ENCODE measurements at places on chromosomes 4 and X.

- DNase-seq = no peak
These were observed 13.3 kb downstream of the ALB start for GRCh38 chr4:73417342-73417741.

DNA sequence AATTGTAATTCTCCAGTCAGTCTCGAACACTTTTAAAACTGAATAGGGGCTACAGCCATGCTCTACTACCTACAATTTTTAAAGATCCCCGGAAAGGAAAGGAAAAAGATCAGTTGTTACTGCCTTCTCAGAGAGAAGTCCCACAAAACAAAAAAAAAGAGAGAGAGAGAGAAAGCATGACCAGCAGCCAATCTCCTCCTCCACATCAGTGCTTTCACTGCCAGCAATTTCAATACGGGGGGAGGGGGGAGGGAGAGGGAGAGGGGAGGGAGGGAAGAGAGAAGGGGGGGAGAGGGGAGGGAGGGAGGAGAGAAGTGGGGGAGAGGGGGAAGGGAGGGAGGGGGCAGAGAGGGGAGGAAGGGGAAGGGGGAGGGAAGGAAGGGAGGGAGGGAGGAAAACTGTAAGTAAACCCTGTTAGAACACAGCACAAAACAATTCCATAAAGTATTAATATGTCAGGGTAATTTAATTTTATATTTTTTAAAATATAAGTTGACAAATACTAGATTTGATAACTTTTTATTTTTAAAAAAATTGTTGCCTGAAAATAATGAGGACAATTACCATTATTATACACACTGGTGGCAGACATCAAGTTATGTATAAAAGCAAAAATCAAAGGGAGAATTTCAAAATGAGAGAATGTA, 108.0 kb downstream of the LRBA start:
- DNase-seq = no peak

- DNase-seq = no peak
These were observed 40.0 kb downstream of the PROM1 start for GRCh38 chr4:16043642-16044498.

- no peak for DNase-seq
These were observed 311.4 kb upstream of the NDST4 start for GRCh38 chr4:115424852-115425251.

GRCh38 chrX:42748067-42748850, 29.7 kb downstream of the PPP1R2C start:
- no peak for DNase-seq

DNA sequence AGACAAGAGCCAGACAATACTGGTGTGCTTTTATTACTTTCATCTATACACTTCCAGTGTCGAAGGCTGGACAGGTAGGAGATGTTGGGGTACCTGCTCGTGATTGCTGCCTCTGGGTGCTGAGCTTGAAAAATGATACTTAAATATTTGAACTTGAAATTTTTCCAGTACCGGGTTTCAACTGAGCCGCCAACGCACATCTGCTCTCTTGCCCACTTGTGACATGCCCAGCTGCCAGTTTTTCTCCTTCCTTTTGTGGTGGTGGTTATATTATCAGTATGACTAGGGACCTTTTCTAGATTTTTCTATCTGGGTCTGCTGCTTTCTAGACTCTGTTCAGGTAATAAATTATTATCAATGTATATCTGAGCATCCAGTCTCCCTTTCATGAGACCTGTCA, 3.4 kb downstream of the OGT start:
- no peak for DNase-seq

DNA sequence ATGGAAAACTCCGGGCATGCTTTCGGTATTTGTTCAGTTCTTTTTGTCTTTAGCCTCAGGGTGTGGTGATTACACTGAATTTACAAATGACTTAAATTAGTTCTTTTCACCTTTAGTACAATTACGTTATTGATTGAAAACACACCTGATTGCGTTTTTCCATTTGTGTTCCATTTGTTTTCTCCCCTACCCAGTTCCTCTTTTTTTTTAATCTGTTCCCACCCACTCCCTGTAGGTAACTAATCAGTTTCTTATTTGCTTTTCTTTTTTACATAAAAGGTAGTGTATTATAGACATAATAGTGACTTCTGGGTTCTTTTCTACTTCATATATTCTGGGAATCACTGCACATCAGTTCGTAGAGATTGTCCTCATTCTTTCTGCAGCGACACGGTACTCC, 53.4 kb downstream of the TNIP2 start:
- no peak for DNase-seq

DNA sequence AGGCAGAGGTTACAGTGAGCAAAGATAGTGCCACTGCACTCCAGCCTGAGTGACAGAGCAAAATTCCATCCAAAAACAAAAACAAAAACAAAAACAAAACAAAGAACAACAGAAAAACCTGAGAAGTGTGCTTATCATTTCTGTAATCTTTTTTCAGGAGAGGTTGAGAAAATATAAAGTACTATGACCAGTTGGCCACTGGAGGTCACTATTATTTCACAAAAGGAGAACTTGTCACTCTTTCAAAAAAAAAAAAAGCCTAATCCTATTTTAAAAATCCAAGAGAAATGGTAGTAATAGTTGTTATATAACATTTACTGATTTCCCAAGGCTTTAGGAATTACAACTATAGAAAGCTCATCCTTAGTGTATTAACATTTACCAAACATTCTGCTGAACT, 24.9 kb upstream of the RNF150 start:
- DNase-seq = no peak

- DNase-seq = no peak
These were observed 27.7 kb upstream of the CXCL3 start for GRCh38 chr4:74066232-74066631.

DNA sequence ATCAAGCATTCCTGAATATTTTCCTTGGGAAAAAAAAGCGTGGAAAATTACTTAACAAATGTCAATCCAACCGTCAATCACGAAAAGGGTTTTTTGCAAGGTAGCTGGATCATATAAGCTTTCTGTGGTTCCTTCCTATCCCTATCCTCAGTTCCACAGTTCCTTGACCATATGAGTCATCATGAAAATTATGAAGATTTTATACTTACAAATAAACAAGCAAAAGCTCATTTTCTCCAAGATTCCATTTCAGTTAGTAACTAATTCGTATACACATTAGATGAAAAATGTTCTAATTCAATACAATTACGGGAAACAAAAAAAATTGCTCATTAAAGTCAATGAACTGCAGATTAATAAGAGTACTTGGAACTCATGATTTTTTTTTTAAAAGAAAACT, 228.8 kb downstream of the NSUN7 start:
- DNase-seq = no peak

DNA sequence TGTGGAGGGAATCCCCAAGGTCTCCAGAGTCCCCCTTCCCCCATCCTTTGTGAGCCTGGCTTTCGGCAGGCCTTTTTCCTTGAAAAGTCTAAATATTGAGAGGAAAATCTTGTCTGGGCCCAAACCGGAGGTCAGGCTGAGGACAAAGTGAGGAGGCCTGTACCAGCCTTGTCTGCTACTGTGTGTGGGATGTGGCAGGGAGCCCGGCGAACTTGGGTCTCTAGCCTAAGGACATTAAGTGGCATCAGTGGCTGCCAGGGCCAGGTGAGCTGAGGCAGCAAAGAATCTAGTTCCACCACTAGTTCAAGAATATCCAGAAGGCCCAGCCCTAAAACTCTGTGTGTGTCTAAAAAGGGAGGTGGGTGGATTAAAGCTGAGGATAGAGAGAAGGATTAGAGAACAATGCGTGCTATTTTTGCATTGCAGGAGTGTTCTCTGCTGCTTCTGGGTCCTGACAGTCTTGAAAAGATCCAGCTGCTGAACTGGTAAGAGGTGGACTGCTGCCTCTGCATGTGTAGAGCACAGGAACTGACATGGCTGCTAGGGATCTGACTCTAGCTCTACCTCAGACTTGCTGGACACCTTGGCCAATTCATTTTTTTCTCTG, 1.2 kb upstream of the AMER1 start:
- DNase-seq = no peak

- no peak for DNase-seq
These were observed 284.7 kb upstream of the FTHL17 start for GRCh38 chrX:31356275-31357212.

DNA sequence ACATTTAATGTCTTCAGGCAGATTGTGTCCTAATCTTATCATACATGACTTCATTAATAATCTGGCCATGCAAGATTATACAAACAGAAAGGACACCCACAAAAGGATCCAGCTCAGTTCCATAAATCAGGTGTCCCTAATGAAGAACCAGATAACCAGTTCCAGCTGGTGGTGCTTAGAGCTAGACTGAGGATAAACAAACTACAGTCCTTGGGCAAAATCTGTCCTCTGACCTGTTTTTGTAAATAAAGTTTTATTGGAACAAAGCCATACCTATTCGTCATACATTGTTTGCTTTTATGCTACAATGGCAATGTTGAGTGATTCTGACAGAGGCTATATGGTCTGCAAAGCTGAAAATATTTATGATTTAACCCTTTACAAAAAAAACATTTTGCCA, 199.5 kb downstream of the MID1IP1 start:
- no peak for DNase-seq

GRCh38 chrX:130695931-130696330, 207.1 kb downstream of the ENOX2 start:
- DNase-seq = no peak

DNA sequence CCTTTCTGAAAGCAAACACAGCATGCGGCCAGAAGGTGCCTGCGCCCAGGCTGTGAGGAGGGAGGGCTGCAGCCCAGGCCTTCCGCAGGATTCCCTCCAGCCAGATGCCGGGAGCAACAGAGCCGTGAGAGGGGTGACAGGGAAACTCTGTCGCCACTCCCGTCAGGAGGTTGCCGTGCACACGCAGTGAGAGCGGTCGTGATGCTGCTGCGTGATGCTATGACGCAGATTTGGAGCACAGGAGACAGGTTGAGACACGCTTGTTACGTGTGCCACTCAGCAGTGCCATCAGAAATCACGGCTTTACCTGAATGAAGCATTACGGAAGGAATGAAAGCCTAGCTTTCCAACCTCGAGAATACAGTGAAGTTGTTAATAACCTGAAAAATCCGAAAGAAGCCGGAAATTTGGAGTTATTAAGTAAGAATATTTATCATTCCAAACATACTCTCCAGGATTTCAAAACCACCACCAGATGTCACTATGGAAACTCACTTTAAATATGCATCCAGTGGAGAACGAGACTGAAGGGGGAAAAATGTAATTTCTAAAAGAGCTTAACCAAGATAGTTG, 54.4 kb downstream of the FAT1 start:
- DNase-seq = no peak

GRCh38 chrX:44415639-44416386, 72.3 kb upstream of the EFHC2 start:
- DNase-seq = no peak

GRCh38 chr4:170248029-170248428, 158.3 kb upstream of the AADAT start:
- no peak for DNase-seq

- DNase-seq = no peak
These were observed 158.2 kb downstream of the PLS3 start for GRCh38 chrX:115719171-115719570.

- DNase-seq = no peak
These were observed 1.4 kb upstream of the CXCL1 start for GRCh38 chr4:73867783-73868182.

- DNase-seq = no peak
These were observed 35.2 kb upstream of the F9 start for GRCh38 chrX:139495324-139495723.

DNA sequence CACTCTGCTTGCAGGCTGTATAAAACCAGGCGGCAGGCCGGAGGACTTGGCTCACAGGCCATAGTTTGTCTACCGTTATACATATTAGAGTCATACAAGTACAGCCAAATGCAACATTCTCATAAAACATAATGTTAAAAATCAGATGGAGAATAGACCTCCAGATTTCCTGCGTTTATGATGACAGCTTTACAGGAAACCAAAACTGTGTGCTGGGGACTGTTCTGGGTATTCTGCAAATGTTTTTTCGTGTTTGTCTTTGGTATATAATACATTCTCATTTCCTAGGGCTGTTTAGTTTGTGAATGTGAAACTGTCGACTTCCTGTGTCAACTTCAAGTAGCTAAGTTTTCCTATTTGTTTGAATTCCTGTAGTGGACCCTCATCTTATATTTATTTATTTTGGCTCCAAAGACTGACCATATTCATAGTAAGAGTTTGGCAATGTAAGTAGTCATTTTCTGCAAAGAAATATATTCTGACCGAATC, 79.5 kb upstream of the FAM9C start:
- no peak for DNase-seq

GRCh38 chr4:39936565-39937418, 40.9 kb downstream of the PDS5A start:
- no peak for DNase-seq

DNA sequence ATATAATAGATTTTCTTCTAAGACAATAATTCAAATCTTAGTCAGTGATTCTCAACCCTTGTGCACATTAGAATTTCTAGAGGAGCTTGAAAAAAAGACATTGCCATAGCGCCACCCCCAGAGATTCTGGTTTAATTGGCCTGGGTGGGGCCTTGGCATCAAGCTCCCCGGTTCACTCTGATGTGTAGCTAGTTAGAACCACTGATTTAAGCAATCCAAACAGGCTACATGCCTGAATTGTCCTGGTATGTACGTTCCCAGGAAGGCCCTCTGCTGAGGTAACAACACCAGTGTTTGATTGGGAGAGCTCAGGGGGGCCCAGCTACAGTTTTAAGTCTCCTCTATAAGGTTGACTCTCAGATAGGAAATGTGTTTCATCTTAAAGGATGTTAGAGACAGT, 1.3 kb upstream of the ATP10D start:
- DNase-seq = no peak

DNA sequence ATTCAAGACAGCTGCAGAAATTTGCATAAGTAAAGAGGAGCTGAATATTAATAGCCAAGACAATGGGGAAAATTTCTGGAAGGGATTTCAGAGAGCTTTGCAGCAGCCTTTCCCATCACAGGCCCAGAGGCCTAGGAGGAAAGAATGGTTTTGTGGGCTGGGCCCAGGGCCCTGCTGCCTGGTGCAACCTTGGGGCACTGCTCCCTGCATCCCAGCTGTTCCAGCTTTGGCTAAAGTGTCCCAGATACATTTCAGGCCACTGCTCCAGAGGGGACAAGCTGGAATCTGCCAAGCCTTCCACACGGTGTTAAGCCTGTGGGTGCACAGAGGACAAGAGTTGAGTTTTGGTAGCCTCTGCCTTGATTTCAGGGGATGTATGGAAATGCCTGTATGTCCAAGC, 185.6 kb upstream of the SFRP2 start:
- DNase-seq = no peak

DNA sequence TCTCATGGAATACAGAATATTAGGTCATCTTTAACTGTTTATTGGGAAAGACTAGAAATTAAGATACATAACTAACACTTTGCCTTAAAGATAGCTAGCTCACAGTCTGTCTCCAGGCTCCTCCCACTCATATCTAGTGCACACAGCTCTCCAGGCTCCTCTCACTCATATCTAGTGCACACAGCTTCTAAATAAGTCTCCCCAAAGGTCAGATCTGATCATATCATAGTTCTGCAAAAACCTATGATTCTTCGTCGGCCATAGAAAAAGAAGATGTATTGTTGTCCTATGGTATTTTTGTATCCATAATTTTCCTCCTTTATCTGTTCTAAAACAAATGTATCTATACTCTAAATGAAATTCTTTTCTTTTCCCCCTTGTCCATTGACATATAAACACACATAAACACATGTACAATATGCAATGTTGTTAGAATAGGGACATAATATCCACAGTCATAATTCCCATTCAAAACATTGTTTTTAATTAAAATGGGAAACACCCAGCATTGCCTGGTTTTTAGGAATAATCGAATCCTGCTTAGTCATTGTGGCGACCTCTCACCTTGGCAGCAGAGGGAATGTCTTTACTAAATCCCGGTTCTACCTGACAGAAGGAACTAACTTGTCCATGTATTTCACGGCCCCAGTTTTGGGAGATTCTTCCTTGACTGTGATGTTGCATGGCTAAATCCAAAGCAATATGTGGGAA, 1282.0 kb downstream of the PCDH7 start:
- no peak for DNase-seq
